ENCODE measurements at places on chromosomes 4 and X.

- H3K4me3 ChIP-seq = no peak overlapping the region
- no peaks in the 10 kb centered on the region for H3K27me3 ChIP-seq
- H3K4me1 ChIP-seq = no peaks in the 10 kb centered on the region
Observed at GRCh38 chr4:137203601-137204000, 328.7 kb downstream of the PCDH18 start.

DNA sequence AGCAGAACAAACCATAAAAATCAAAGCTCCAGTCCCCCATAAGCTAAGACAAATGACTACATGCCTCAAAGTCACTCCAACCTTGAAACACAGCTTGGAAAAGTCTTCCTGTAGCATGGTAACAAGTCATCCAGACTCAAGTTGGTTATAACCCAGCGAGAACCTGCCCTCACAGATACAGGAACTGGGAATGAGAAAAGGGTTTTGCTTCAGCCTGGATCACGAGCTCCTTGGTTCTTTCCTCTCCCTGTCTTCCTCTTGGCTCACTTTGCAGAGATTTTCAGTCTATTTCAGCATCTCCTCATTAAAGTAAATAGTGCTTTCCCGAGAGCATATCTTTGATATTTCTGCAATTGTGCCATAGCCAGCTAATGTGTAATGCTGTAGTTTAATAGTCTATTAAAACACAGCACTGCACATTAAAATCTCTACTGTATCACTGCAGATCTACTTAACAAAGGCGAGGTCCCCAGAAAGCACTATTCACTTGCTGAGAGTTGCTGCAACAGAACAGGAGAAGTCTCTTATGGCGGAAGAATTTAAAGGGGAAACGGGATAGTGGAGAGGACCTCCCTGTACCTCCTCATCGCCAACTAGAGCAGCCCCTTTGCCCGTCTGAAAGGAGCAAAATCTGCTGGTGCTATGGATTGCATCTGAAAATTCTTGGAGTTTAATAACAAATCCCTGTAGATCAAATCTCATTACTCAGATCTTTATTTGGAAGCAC lies 249.3 kb upstream of the GATB start:
- no peak for ATAC-seq
- H3K4me3 ChIP-seq = no peak overlapping the region
- H3K36me3 ChIP-seq = no peaks in the 10 kb centered on the region
- no peaks in the 10 kb centered on the region for H3K27me3 ChIP-seq
- no peak overlapping the region for H3K27ac ChIP-seq
- no peaks in the 10 kb centered on the region for H3K4me1 ChIP-seq

GRCh38 chr4:101127176-101127790 lies 220.0 kb downstream of the PPP3CA start:
- peaks cover 12% of the 10 kb centered on the region for H3K4me1 ChIP-seq
- no peaks in the 10 kb centered on the region for H3K27me3 ChIP-seq
- no peak overlapping the region for H3K27ac ChIP-seq
- H3K4me3 ChIP-seq = no peak overlapping the region
- no peaks in the 10 kb centered on the region for H3K36me3 ChIP-seq

- no peak for ATAC-seq
- no peaks in the 10 kb centered on the region for H3K27me3 ChIP-seq
- no peak overlapping the region for H3K4me3 ChIP-seq
- H3K4me1 ChIP-seq = no peaks in the 10 kb centered on the region
- H3K36me3 ChIP-seq = no peaks in the 10 kb centered on the region
Observed at GRCh38 chr4:8028884-8029568, 89.4 kb upstream of the AFAP1 start.

DNA sequence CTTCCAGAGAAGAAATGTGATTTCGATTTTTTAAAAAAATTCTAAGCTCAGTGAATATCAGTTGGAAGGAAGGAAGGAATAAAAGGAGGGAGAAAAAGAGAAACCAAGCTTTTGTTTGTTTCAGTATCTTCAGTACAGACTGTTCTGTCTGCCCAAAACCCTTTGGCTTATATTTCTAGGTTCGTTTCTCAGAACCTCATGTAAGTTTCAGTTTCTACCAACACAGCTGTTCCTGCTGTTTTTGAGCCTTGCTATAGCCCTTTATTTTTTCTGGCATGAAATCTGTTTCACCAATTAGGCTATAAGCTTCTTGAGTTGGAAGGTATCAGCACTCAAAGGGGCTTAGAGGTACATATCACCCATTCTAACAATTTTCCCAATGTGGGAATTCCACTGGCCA lies 157.9 kb downstream of the GBA3 start:
- H3K27ac ChIP-seq = no peak overlapping the region
- no peaks in the 10 kb centered on the region for H3K36me3 ChIP-seq
- no peaks in the 10 kb centered on the region for H3K4me1 ChIP-seq
- no peaks in the 10 kb centered on the region for H3K27me3 ChIP-seq

DNA sequence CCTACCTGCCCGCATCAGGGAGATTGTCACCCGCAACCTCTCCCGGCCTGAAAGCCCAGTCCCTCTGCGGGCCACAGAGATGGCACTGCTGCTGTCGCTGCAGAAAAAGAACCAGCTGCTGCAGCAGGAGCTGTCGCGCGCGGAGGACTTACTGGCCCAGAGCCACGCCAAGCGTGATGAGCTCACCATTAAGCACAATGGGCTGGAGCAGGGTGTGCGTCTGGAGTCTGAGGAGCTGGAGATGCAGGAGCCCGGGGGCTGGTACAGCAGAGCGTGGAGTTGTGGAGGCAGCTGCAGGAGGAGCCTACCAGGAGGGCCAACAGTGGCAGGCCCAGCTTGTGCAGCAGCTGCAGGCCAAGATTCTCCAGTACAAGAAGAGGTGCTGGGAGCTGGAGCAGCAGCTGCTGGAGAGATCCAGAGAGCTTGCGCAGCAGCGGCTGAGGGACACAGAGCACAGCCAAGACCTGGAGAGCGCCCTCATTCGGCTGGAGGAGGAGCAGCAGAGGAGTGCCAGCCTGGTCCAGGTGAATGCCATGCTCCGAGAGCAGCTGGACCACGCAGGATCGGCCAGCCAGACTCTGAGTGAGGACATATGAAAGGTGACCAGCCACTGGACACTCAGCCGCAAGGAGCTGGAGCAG lies 11.3 kb downstream of the SMIM10L2A start:
- no peak overlapping the region for H3K27ac ChIP-seq
- no peak overlapping the region for H3K4me3 ChIP-seq
- ATAC-seq = no peak
- no peaks in the 10 kb centered on the region for H3K4me1 ChIP-seq

- ATAC-seq = no peak
- no peak overlapping the region for H3K4me3 ChIP-seq
- H3K36me3 ChIP-seq = no peaks in the 10 kb centered on the region
- no peaks in the 10 kb centered on the region for H3K4me1 ChIP-seq
- H3K27me3 ChIP-seq = no peaks in the 10 kb centered on the region
Observed at GRCh38 chr4:148831945-148832344, 389.7 kb upstream of the NR3C2 start.

DNA sequence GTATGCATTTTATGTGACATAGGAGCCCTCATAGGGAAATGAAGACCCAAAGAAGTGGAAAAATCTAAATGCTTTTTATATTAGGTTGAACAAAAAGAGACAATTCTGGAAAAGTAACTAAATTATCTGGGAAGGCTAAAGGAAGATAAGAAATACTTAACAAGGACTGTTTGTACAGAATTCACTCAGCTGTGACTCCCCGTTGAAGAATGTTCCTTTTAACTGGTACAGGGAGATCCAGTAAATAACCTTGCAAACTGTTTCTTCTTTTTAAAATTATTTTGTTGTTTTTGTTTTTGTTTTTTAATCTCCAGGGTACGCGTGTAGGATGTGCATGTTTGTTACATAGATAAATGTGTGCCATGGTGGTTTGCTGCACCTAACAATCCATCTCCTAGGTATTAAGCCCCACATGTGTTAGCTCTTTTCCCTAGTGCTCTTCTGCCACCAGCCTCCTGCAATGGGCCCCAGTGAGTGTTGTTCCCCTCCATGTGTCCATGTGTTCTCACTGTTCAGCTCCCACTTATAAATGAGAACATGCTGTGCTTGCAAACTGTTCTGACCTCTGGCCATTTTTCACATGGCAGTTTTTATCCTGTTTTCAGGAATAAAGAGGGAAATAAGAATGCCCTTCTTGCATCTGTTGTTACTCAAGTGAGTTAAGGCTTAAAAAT lies 81.7 kb downstream of the PWWP3B start:
- H3K4me3 ChIP-seq = no peak overlapping the region
- H3K4me1 ChIP-seq = no peaks in the 10 kb centered on the region
- no peaks in the 10 kb centered on the region for H3K36me3 ChIP-seq
- ATAC-seq = no peak
- H3K27me3 ChIP-seq = no peaks in the 10 kb centered on the region
- H3K27ac ChIP-seq = no peak overlapping the region

GRCh38 chrX:2451501-2452316 lies 49.1 kb downstream of the DHRSX start:
- H3K36me3 ChIP-seq = no peaks in the 10 kb centered on the region
- H3K4me1 ChIP-seq = no peaks in the 10 kb centered on the region
- H3K27ac ChIP-seq = no peak overlapping the region
- no peak overlapping the region for H3K4me3 ChIP-seq
- H3K27me3 ChIP-seq = no peaks in the 10 kb centered on the region

DNA sequence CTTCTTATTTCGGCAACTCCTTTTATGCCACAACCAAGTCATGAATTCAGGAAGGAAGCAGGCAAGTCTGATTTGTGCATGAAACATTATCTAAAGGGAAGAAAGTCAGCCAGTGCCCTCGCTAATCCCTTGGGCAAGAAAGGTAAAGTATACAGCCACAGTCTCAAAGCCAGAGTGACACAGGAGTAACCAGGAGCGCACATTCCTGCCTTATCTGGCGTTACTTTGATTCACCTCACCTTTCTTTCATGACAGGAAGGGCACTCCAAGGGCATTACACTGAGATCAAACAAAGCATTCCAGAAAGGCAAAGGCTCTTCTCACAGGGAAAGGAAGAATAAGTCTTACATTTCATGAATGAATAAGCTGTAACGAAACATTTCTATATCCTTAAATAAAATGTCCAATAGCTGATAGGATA lies 38.8 kb downstream of the FAT1 start:
- ATAC-seq = no peak
- H3K4me1 ChIP-seq = peaks cover 19% of the 10 kb centered on the region
- H3K36me3 ChIP-seq = no peaks in the 10 kb centered on the region
- peak overlapping the region; percentile 31 for H3K4me3 ChIP-seq
- no peaks in the 10 kb centered on the region for H3K27me3 ChIP-seq
- H3K27ac ChIP-seq = peak overlapping the region; percentile 90

DNA sequence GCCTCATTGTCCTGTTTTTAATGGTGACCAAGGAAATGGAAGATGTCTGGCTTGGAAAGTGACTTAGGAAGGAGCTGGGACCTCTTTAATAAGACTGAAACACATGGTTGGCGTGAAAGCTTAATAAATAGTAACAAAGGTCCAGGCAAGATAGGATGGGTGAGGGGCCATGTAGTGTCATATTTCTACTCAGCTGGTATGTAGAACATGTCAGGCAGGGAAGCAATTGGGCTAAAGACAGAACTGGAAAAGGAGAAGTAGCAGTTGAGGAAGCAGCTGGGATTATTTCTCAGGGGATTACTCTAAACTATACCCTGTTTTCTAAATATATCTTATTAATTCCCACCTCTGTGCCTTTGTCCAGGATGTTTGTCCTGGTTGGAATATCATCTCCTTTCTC lies 18.6 kb downstream of the ITGB1BP2 start:
- H3K4me1 ChIP-seq = peaks cover 6% of the 10 kb centered on the region
- no peaks in the 10 kb centered on the region for H3K36me3 ChIP-seq
- no peak for ATAC-seq
- no peak overlapping the region for H3K4me3 ChIP-seq

DNA sequence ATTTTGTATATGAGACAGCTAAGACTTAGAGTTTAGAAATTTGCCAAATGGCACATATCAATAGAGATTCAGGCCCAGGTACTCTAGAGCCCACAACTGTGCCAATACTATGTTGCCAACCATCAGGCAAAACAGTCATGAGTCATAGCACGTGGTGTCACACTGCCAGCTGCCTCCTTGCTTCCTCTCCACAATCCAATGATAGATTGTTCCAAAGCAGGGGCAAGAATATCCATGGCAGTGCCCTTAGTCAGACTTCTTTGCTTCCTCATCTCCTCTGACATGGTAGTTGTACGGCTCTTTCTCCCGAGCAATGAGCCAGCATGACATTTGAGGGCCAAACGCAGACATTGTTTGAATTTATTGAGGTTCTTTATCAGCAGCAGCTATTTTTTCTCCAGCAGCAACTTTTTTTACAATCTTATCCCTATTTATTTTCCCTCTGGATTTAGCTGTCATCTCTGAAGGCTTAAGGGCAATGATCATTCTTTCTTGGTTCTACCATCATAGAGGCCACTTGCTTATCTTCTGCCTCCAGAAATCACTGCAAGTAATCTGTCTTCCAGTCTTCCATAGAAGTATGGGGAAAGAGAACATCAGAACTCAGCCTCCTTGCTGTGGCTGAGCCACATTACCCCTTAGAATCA lies 169.7 kb downstream of the COL4A6 start:
- no peaks in the 10 kb centered on the region for H3K4me1 ChIP-seq
- H3K27me3 ChIP-seq = no peaks in the 10 kb centered on the region
- peak; percentile 44 for ATAC-seq
- H3K27ac ChIP-seq = no peak overlapping the region
- H3K36me3 ChIP-seq = no peaks in the 10 kb centered on the region
- H3K4me3 ChIP-seq = no peak overlapping the region

GRCh38 chrX:150028692-150029091 lies 90.4 kb upstream of the EOLA2 start:
- no peaks in the 10 kb centered on the region for H3K36me3 ChIP-seq
- H3K27ac ChIP-seq = no peak overlapping the region
- H3K4me1 ChIP-seq = no peaks in the 10 kb centered on the region
- ATAC-seq = no peak

GRCh38 chr4:169014586-169014985 lies 4.5 kb upstream of the CBR4 start:
- H3K27ac ChIP-seq = peak overlapping the region; percentile 21
- no peaks in the 10 kb centered on the region for H3K27me3 ChIP-seq
- no peaks in the 10 kb centered on the region for H3K36me3 ChIP-seq
- H3K4me1 ChIP-seq = no peaks in the 10 kb centered on the region

DNA sequence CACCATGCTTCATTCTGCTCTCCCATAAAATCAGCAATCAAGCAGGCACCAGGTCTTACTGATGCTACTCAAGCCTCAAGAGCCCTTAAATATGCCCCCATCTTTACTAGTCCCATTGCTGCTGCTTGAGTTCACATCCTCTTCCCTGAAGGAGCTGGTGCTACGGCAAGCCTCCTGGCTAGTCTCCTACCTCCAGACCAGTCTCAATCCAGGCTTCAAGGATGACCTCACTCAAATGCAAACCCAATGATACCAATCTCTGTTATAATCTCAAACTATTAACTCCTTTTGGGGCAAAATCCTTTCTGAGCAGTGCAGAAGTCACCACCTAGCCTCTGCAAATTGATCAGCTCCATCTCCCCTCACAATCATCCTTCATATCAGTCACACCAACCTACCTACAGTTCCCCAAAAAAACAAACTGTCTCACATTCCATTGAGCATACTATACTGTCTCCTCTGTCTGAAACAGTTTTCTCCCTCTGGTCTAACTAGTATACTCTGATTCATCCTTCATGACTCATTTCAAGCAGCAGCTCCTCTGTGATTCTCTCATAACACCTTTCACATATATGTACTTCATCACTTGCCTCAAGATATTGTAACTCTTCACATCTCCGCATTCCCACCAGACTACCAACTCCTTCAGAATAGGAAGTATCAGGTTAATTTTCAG lies 30.0 kb downstream of the PAPSS1 start:
- no peak for ATAC-seq
- H3K36me3 ChIP-seq = peaks cover 40% of the 10 kb centered on the region
- no peaks in the 10 kb centered on the region for H3K27me3 ChIP-seq

All from gastroesophageal sphincter (tissue), 4 donors.